ENCODE measurements at places on chromosomes 16 and 17.

GRCh38 chr17:19410875-19411620 lies at the start of gene RNF112:
Gene RNF112 (plus strand): TSS chr17:19411232. CDS start chr17:19411409, 177 bp downstream.
- no peak for DNase-seq

- DNase-seq = no peak
These were observed 13.9 kb downstream of the MPRIP start for GRCh38 chr17:17056156-17056539.

GRCh38 chr16:89482817-89483205 lies 7.5 kb downstream of the ANKRD11 start:
- no peak for DNase-seq

GRCh38 chr17:45298546-45299285 lies 18.1 kb downstream of the MAP3K14 start:
- DNase-seq = no peak

DNA sequence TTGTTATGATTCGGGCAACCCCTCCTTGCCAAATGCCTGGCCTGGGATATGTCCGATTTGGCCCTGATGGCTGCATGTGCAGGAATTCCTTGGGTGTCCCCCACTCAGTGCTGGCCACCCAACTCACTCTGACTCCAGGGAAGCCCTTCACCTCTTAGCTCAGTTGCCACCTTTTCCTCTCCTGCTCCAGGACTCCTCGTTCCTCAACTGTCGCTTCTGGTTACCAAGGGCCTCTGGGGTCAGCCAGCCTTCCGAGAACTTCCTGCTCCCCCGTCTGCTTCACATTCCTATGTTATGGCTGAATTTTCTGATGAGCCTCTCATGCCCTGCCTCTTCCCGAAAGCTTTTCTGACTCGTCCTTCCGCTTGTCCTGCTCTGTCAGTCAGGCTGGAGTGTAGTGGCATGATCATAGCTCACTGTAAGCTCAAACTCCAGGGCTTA lies 63.5 kb downstream of the SPACA3 start:
- DNase-seq = no peak
